Upper lobe of right lung (tissue), 1 donor: ENCODE measurements at places on chromosomes 1 and 21.

DNA sequence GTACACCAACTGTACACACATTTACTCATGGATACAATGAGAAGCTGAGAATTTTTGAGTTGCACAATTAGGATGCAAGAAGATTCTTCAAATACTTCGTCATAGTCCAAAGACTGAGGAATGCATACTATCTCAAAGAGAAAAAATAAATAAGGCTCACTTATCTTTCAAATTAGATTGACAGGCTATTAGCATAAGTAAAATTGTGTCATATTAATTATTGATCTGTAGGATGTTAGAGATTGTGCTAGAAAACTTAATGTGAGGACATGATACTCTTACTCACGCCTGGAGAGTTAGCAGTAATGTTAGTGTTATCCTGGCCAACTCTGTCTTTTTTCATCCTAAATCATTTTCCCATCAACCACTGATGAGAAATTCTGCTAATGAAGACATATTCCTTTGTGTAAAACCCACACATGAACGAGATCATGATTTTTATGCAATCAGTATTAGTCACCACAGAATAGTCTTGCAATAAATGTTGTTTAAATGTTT lies 659.0 kb downstream of the LTN1 start:
- DNase-seq: no peak

- no peak for DNase-seq
Measured at GRCh38 chr1:40299366-40300248, 17.5 kb downstream of the COL9A2 start.

DNA sequence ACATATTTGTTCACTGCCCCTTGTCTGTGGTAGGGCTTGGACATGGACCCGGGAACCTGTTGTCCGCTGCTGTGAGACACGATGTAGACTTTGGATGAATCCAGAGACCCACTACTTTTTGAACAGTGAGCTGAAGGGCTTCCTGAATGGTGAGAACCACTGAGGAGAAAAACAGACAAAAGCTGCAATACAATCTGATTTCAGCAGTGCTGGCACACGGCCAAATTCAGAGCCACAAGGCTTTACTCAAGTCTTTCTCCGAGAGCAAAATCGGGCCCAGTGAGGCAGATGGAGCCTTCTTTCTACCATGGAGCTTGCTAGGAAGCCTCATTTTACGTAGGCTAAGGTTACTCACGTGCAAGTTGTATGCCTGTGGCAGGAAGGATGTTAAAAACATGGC lies 197.6 kb downstream of the SIPA1L2 start:
- DNase-seq: no peak

GRCh38 chr1:245411245-245412036 lies 256.7 kb downstream of the KIF26B start:
- DNase-seq: no peak
